ENCODE measurements at places on chromosomes 11 and 22.

DNA sequence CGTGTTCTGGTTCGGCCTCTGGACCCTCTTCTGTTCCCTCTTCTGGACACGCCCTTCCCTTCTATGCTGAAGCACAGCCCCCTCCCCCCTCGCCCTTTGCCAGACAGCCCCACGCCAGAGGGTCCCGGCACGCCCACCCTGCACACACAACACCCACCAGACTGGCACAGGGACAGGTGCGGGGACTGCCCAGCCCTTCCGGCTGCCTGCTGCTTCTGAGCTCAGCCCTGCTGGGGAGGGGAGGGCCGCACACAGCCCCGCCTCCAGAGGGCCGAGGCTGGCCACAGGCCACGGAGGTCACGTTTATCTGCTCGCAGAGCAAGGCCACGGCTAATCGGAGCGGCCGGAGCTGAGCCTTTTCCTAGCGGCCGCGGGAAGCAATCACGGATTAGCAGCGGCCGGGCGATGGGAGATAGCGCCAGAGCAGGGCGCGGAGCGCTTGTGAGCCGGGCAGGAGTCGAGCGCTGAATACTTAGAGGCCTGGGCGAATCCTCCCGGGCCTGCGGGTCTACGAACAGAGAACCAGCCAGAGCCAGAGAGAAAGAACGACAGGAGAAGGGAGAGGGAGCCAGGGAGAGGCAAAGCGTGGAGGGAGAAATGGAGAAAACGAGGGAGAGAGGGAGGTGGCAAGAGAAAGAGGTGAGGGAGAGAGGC lies 21.5 kb downstream of the OTUB1 start:
- peak; percentile 77 for DNase-seq

- peak; percentile 86 for DNase-seq
Measured at GRCh38 chr11:13772223-13773046, 104.0 kb downstream of the FAR1 start.

- DNase-seq: no peak
Measured at GRCh38 chr11:12410006-12410728, 32.8 kb downstream of the PARVA start.

DNA sequence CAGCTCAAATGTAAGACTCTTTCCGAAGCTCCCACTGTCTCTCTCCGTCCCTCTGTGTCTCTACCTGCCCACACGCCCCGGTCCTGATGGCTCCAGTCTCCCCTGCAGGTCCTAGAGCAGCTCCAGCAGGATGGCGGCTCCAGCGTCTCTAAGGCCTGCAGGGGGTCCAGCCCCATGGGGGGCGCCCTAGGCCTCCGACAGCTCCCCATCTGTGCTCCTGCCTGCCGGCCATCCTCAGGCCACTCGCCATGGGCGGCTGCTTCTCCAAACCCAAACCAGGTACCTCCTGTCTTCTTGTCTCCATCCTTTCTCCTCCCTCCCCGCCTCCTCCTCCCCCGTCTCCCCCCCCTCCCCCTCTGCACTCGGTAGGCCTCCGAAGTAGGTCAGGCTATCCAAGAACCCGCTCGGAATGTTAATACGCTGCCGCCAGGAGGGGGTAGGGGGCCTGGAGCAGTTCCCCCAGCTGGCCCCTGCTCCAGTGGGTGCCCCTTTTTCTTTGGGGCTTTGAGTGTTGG lies 699 bp downstream of the AIFM3 start:
- DNase-seq: no peak

GRCh38 chr11:83945976-83946375 lies 659.8 kb upstream of the CCDC90B start:
- no peak for DNase-seq

DNA sequence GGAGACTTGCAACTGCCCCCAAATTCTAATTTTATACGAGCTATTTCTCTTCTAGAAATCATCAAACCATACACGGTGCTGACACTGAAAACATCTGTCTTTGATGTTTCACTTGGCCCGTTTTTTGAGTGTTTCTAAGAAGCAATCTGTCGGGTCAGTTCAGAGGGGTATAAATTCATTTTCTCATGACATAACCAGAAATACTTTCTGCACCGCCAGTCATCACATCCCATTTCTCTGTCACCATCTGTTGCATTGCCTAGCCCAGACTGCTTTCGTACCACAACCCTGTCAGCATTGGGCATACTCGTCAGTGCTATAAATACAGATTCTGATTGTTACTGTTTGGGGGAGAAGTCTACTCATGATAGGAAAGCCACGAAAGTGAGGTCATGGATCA lies 63.1 kb upstream of the CCDC90B start:
- DNase-seq: no peak
